SW 1271 (cell line): ENCODE measurements at places on chromosomes 16 and 17.

- no peak for DNase-seq
These were observed 121.2 kb downstream of the IRX3 start for GRCh38 chr16:54165174-54165911.

- no peak for DNase-seq
These were observed 213.2 kb downstream of the C16orf78 start for GRCh38 chr16:49586466-49587450.

DNA sequence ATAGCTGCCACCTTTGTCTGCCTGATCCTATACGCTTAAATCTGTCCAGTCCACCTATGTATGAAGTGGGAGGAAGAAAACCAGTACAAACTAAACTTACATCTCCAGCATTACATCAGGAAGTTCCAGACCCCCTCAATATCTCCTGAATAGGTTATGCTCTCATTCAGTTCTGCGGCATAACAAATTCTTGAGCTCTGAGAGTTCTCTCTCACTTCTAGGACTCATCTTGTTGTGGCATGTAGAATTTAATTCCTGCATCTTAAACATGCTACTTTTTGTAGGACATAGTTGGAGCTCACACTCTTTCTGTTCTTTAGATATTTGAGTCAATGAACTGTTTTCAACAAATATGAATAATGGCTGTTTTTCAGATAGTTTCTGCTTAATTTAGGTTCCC, 662.5 kb downstream of the CDH11 start:
- no peak for DNase-seq

DNA sequence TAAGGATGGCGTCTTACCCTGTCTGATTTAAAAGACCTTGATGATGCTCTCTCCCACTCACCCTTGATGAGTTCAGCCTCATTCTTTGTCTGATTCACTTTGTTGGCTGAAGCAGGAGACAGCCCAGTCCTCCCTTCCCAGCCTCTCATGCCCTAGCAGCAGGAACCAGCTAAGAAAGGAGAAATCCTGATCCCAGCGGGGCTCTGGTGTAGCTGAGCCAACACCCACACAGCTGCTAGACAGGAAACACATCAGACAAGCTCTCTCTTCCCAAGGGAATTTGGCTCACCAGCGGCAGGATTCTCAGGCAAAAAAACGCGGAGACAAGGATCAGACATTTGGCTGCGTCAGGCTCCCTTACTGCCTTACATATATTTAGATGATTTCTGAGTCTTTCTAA, 211.5 kb downstream of the CDH11 start:
- DNase-seq: no peak

DNA sequence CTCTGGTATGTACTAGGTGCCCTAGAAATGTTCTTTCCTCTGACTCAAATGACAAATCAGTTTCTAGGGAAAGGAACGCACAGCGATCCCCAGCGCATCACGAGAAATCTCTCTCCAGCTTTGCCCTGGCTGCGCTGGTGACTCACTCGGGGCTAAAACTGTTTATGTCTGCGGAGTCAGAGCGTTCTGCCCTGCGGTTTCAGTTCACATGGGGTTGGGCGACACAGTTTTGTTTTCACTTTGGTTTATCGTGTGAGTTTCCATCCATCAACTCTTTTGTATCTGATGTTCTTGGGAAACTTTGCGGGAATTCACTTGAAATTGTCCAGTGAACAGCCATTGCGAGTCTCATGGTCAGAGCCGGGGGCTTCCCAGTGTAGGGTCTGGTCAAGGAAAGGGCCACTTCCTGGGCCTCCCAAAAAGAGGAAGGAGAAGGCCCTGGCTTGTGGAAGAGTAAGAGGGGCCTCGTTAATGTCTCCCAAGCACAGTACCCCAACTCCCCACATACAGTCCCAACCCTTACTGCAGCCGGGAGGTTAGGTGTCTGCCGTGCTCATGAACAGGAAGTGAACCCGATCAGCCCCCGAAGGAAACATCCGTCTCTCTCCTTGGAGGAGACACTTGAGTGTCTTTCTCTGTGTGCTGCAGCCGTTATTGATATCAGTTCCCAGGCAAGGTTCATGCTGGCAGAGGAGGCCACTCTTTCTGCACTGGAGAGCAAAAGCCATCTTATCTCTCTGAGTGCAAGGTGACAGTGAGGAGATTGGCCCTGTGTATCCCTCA, 643.2 kb downstream of the WWOX start:
- no peak for DNase-seq

- no peak for DNase-seq
These were observed 2.4 kb downstream of the OSGIN1 start for GRCh38 chr16:83955218-83956130.

DNA sequence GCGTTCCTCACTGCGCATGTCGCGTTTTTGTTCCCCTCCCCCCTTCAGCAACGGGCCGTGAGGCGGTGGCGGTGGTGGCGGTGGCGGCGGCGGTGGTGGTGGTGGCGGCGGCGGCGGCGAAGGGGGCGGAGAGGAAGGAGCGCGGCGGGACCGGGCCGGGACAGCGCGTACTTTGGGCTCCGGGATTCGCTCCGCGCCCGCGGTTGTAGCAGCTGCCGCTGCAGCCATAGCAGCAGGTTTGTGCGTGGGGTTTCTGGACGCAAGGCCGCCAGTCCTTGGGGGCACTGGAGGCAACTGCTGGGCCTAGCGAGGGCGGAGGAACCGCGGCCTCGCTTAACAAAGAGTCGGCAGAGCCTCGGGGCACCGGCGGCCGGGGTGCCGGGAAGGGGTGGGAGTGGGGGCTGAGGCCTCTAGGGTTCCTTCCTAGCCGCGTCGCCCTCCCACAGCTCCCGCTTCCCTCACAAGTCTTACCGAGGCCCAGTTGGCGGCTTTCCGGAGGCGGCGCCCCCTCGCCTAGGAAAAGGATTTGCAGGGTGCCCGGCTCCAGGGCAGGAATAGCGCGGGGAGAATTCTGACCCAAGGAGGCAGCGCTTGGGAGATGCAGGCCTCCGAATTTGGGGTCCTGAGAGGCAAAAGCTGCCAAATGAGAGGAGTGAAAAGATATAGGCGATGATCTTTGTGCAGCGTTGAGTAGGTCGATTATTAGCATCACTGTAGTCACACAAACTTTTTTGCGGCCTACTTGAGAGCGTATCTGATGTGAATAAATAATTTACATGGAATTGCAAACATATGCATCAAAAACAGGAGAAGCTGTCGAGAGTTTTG, at the start of gene DDX42:
Gene DDX42 (plus strand): TSS at position 30 of the 828 bp plus-strand sequence. CDS start 12,880 bp downstream, outside the sequence.
- DNase-seq: peak; percentile 58

GRCh38 chr16:73864868-73865267, 431.7 kb upstream of the PSMD7 start:
- DNase-seq: no peak

GRCh38 chr16:14545346-14545884, 84.6 kb downstream of the PARN start:
- DNase-seq: no peak

GRCh38 chr17:79616801-79617200, 6.0 kb upstream of the RBFOX3 start:
- DNase-seq: no peak

DNA sequence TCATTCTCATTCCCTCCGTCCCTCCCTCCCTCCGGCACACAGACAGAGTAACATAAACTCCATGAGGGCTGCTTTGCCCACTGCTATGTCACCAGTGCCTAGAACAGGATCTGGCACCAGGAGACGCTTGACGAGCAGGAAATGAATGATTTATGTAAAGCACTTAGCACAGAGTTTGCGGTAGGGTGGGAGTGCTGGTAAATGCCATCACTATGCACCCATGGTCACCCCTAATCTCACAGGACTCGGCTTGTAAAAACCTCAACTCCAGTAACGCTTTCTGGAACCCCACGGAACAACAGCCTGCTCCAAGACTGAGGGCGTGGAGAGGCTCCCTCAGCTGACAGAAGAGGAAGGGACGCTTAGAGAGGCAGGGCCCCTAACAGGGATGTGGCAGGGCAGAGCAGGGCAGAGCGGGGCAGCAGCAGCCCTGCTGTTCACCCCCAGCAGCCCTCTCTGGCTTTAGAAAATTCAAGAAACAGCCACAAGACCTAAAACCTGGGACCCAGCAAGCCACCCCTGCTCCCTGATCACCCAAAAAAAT, 156.9 kb downstream of the C16orf78 start:
- no peak for DNase-seq

GRCh38 chr16:2102471-2102870, 33.2 kb downstream of the PKD1 start:
- no peak for DNase-seq

DNA sequence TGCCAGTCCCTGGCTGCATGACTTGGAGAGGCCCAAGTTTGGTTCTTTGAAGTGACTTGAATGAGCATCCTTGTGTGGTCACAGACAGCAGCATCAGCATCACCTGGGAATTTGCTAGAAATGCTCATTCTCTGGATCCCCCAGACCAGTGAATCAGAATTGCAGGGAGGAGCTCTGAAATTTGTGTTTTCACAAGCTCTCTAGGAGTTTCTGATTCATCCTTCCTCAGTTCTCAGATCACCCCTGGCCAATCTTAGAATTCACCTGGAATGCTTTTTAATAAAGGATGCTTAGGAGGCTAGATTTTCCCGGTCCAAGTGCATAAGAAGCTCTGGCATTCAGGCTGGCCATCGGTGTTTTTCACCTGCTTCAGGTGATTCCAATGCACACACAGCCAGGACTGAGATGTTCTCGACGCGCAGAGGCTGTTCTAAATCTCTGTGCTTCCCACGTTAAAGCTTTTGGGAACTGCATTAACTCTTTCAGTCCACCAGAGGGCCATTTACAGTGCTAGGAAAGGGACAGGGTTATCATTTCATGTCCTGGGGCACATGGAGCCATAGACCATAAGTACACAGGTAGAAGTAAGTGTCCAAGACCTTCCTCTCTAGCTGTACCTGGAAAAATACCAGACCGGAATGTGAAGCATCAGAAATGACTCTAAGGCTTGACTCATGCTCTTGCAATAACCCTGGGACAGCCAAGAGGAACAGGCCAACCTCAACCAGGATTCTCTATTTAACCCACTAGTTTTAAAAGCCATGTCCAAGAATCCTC, 85.7 kb upstream of the XYLT1 start:
- peak; percentile 5 for DNase-seq

DNA sequence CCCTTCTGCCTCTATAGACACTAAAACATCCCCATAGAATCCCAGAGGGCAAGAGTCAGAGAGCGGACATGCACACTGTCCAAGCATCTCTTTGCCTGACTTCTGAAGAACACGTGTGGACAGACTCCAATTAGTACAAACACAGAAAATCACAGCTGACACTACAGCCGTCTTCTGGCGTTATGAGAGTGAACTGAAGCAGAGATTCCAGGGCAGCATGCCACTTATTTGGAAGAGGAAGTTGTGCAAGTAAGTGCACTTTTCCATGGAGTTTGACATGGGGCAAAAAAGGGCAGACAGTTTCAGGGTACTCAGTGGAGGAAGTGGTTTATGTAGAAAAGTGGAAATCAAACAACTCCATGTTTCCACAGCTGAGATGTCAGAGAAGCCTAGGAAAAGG, 16.8 kb upstream of the ZNF287 start:
- no peak for DNase-seq

DNA sequence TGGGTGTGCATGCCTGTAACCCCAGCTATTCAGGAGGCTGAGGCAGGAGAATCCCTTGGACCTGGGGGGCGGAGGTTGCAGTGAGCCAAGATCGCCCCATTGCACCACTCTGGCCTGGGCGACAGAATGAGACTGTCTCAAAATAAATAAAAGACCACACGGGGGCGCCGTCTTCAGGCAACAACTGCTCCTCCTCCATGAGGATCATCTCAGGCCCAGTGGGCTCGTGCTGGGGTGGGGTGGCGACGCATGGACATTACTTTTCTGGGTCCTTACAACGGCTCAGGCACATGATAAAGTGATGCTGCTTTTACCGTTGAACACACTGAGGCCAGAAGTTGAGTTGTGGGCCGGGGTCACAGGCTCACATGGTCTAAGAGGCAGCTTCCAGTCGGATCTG, 56.2 kb downstream of the PRMT7 start:
- DNase-seq: peak; percentile 26

GRCh38 chr17:49820773-49821172, 27.1 kb downstream of the TAC4 start:
- no peak for DNase-seq

GRCh38 chr17:58384897-58385296, 32.4 kb downstream of the RNF43 start:
- DNase-seq: no peak

DNA sequence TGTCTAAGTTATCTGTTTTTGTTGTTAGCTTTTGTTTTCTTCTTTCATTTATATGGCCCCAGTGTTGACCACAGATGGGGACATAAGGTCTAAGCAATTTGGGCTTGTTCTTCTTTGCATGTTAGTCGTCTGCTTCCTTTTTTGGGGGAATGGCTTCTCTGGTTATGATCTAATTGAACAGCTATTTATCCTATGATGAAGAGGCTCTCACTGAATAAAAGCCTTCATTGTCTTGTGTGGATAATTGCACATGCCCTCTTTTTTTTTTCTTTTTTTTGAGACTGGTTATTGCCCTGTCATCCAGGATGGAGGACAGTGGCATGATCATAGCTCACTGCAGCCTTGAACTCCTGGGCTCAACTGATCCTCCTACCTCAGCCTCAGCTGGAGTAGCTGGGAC, 13.7 kb downstream of the SMARCE1 start:
- no peak for DNase-seq

- no peak for DNase-seq
These were observed 228.1 kb downstream of the BCAS3 start for GRCh38 chr17:60905709-60906108.

DNA sequence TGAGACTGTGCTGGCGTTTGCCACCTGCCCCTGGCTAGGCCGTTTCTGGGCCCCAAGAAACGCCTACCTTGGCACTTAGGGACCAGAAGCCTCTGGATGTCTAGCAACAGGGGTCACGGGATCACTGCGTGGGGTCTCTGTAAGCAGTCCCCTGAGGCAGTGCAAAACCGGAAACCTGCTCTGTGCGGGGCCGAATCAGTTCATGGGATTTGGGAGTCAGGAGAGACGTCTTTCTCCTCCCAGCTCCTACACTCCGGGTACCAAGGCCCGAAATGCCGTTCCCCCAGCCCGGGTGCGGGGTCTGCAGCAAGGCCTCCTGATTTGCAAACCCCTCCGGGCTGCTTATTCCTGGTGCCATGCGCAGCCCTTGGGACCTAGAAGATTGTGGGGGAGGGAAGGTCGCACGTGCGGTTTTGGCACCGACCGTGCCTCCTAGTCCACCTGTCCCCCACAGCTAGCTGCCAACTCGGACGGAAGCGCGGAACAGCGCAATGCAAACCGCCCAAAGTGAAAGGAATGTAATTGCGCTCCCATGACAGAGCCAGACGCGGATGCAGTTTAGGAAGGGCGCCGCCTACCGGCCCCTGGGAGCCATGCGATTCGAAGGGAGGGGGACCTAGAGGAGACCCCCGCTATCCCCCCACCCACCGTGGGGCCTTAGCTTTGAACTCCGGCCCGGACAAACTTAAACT, 6.5 kb downstream of the IRX5 start:
- no peak for DNase-seq

DNA sequence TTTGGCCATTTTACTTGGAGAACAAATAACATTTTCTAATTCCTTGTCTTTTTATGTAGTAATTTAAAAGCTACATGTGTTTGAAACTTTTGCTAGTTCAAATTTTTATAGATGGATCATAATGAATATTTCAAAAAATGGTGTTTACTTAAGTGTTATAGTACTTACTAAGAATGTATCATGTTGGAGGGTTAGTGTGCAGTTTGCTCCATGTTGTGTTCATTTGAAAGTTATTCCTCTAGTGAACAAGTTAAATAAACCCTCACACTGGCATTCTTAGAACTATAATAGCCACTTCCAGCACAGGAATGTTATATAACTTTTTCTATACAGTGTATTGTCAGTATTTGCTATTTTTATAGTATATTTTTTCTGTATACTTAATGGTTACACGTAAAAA, 62.8 kb downstream of the MRTFB start:
- no peak for DNase-seq
